EL (cell line): ENCODE measurements at places on chromosomes 2 and 18.

DNA sequence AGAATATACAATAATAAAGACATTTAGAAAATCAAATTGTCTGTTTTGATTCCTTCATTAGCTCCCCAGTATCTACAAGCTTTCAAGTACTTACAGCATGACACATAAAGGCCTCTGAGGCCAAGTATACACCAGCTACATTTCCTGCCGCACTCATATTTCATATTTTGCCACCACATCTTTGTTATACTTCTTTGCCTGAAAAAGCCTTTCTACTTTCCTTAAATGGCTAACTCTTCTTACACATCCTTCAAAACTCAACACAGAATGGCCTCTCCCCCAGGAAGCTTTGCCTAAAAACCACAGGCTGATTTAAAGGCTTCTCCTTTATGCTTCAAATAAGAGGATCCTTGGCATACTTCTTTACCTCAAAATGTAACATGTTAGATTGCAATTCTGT lies 4.5 kb downstream of the STK17B start:
- DNase-seq: peak; percentile 76

- DNase-seq: no peak
These were observed 206.4 kb downstream of the NOL4 start for GRCh38 chr18:34018336-34018735.

DNA sequence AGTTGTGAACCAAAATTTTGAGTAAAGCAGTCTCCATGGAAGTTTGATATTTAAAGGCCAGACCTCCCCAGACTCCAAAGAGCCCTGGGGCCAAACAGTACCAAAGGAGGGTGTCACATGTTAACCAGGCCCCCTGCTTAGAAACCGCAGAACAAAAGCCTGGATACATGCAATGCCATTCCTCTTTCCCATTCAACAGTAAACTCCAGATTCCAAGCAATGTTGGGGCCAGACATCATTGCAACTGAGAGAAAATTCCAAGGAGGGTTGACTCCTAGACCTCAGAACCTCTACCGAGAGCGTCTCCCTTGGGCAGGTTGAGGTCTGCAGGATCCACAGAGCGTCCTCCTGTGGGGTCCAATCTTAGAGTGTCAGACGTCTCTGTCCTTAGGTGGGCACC lies 404.4 kb upstream of the SYT4 start:
- peak; percentile 15 for DNase-seq

DNA sequence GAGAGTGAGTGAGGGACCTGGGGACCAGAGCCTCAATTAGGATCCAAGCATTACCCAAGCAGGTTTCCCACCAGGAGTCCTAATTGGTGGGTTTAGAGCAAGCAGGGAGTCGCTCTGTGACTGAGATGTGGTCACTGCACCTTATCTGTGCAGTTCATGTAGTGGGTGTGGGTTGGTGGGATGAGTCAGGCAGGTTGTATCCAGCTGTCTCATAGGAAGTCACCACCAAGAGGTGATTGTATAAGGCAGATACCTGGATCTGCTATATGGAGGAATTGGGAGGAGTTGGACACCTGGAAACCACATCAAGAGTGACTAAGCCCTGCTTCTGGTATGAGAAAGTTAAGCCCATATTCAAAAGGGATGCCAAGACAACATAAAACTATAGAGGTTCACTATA lies 106.8 kb downstream of the ARHGAP28 start:
- no peak for DNase-seq

- peak; percentile 92 for DNase-seq
These were observed 51.0 kb upstream of the EML4 start for GRCh38 chr2:42117923-42118753.

DNA sequence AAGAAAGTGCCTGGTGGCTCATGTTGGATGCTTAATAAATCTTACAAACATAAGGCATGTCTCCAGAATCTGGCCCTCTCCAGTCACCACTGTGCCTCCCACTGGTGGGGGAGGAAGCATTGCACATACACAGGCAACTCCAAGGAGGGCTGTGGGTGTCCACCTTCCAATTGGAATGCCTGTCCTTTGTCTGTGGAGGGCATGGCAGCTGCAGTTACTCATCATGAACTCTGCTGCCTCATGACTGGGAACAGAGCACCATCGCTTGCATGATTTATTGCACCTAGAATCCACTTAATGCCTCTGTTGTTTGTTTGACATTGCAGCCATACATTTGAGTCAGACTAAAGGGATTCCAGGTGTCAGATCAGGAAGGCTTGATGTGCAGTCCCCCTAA lies 278.9 kb downstream of the PRKCE start:
- DNase-seq: peak; percentile 52

- DNase-seq: no peak
These were observed 4.8 kb upstream of the LYPD6B start for GRCh38 chr2:149033716-149034115.

- DNase-seq: no peak
These were observed 202.3 kb downstream of the KCNH7 start for GRCh38 chr2:162636206-162636728.

- DNase-seq: no peak
These were observed 35.0 kb downstream of the PIKFYVE start for GRCh38 chr2:208300847-208301618.

- no peak for DNase-seq
These were observed 73.4 kb downstream of the RAPH1 start for GRCh38 chr2:203461746-203462145.

GRCh38 chr18:26546170-26546874 lies 2.0 kb downstream of the KCTD1 start:
- DNase-seq: no peak

- DNase-seq: no peak
These were observed 208.7 kb downstream of the LOXHD1 start for GRCh38 chr18:46448347-46448746.

DNA sequence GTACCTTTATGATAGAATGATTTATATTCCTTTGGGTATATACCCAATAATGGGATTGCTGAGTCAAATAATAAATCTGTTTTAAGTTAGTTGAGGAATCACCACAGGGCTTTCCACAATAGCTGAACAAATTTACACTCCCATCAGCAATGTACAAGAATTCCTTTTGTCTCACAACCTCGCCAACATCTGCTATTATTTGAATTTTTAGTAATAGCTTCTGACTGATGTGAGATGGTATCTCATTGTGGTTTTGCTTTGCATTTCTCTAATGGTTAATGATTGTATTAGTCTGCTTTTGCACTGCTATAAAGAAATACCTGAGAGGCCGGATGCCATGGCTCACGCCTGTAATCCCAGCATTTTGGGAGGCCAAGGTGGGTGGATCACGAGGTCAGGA lies 1387.6 kb upstream of the ACVR2A start:
- DNase-seq: peak; percentile 5

DNA sequence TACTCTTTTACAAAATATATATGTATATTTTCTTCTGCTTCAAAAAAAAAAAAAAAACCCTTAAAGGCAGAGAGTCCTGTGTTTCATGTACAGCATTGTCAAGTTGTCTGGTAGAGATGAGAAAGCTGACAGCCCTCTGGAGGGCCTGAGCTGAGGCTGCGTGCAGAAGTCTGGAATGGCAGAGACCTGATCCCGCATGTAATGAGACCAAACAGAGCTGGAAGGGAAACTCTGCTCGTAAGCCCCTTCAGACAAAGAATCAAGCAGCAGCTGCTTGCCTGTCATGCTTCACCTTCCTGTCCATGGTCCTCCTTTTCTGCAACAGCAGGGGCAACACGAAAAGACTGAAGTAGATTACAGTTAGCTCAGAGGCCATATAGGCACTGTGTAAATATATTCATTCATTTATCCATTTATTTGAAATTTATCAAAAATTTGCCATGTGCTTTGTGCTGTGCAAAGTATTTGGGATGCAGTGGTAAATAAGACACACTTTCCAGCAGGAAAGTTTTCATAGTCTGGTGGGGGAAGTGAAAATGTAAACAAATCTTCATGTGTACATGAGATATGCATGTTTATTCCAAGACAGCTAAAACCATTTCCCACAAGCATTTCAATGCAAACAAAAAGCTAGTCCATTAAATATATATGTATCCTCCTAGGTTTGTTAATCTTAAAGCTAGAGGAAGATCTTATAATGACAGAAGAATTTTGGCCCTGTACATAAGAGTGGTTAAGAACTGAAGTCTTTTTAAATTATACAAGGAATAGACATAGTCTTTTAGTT lies 912.7 kb downstream of the CPS1 start:
- DNase-seq: no peak

- DNase-seq: no peak
These were observed 25.9 kb downstream of the CD28 start for GRCh38 chr2:203732092-203732952.

DNA sequence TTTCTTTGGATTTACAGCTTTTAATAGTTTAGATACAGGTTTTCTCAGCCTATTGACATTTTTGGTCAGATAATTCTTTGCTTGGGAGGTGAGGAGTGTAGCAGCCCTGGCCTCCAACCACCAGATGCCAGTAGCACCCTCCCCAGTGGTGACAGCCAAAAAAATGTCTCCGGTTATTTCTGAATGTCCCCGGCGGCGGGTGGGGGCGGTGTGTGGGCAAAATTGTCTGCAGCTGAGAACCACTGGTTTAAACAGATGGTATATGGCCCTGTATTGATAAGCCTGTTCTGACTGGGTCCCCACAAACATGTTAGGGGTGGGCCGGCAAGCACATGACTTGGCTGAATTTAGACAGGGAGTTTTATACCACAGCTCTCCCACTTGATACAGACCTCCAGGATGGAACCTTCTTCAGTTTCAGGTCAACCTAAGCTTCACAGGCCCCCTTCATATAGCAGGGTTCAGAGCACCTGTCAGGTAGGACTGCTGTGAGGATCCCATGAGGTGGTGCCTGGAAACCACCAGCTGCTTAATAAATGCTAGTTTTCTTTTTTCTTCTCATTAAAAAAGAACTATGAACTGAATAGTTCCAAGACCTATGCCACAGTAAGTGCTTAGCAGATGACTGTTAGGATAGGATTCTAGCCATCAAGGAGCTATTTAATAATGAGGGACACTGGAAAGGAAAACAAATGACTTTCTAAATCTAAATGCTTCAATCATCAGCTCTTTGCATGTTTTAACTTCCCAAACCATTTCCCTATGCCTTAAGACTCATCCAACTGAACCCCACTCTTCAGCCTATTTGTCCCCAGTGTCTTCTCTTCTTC lies 18.1 kb downstream of the LPIN2 start:
- DNase-seq: no peak

DNA sequence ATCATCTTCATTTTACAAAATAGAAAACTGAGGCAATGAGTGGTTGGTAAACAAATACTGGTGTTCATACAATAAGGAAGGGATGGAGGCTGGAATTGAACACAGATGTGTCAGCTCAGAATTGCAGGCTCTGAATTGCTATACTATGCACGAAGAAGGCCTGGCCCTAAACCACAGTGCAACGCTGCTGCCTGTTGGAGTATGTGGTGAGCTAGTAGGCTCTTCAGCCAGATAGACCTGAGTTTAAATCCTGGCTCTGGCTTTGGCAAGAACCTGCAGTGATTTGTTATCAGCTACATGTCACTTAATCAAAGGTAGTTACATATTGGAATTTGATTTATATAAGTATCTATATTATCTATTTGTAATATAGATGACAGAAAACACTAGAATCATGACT lies 1602.4 kb upstream of the CELF4 start:
- no peak for DNase-seq

DNA sequence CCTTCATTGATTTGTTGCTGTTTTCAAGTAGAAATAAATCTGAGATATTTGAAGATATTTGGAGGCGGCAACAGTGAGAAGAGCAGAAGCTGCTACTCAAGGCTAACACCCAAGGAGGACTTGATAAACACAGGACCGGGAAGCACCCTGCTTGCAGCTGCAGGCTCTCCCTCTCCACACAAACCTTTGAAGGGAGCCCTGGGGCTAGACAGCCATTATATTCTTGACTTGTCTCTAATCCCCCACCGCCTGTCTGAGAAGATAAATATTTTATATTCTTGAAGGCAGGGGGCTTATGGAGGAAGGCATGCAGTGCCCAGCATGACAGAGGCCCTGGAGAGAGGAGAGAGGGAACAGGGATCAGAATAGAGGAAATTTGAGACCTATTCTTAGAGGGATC lies 50.9 kb upstream of the SMAD2 start:
- no peak for DNase-seq

DNA sequence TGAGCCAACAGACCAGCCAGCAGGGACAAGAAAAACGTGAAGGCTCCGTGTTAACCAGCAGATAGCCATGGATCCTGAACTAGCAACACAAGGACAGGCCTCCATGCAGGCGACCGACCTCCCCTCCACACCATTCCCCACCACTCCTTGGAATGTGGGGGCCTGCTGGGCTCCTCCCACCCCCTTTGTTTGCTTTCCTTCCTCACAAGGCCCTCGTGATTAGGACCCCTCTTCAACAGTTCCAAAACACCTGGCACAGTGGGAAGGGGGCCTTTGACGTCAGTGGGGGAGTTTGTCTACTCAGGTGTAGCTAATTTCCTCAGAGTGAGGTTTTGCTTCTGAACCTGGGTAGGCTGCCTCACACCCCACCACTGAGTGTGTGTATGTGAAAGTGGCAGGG lies 37.8 kb downstream of the SLC14A2 start:
- no peak for DNase-seq

DNA sequence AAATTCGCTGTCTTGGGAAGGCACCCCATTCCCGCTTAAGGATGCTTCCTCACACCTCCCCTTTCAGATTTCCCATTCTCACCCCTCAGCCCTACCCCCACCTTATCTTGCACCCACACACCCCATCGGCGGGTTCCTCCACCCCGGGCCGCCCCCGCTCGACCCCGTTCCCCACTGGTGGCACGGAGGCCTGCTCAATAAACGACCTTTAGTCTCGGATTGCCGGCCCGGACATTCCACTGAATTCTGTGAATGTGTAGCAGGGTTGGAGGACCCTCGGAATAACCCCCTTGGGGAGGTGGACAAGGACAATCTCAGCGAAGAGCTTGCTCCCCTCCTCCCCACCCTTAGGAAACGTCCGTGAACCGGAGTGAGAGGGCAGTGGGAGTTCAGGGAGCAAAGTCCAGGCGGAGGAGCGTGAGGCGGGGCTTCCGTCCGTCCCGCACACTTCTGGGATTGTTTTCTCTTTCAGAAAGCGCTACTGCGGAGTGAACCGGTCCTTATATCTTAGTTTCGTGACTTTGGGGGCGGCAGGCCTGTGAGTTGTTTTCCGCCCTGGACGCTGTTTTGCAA lies 2.8 kb upstream of the LBX2 start:
- DNase-seq: no peak

GRCh38 chr18:49214706-49215105 lies 245.7 kb downstream of the DYM start:
- DNase-seq: no peak

GRCh38 chr2:16055848-16056580 lies 115.7 kb downstream of the MYCN start:
- no peak for DNase-seq

- DNase-seq: no peak
These were observed 31.3 kb downstream of the HJURP start for GRCh38 chr2:233822781-233823730.

DNA sequence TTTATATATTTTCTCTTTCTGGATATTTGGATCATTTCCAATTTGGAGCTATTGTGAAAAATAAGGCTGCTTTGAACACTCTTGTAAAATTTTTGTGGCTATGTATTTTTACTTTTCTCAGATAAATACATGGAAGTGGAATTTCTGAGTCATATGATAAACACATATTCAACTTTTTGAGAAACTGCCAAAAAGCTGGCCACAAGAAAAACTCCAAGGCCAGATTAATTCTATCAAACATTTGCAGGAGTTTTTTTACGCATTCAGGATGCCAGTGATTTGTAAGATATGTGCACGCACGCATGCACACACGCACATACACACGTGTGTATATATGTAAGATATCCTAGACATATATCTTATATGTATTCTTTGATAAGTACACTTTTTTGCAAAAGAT lies 477.5 kb upstream of the SPHKAP start:
- DNase-seq: peak; percentile 89
